ENCODE measurements at places on chromosomes 16 and 17.
A peak's percentile ranks its signal among the peaks of the same experiment; 100 is the strongest.

- no peak for DNase-seq
Observed at GRCh38 chr16:89458967-89459366, 31.4 kb downstream of the ANKRD11 start.

- no peak for DNase-seq
Observed at GRCh38 chr16:58217311-58217925, 19.5 kb upstream of the CSNK2A2 start.

GRCh38 chr17:79340333-79341221 is 266.0 kb downstream of the ENGASE start:
- peak; percentile 19 for DNase-seq

GRCh38 chr17:74682471-74683190 is 30.1 kb downstream of the CD300LF start:
- DNase-seq = no peak

- no peak for DNase-seq
Observed at GRCh38 chr16:67773569-67774456, 32.5 kb downstream of the RANBP10 start.

DNA sequence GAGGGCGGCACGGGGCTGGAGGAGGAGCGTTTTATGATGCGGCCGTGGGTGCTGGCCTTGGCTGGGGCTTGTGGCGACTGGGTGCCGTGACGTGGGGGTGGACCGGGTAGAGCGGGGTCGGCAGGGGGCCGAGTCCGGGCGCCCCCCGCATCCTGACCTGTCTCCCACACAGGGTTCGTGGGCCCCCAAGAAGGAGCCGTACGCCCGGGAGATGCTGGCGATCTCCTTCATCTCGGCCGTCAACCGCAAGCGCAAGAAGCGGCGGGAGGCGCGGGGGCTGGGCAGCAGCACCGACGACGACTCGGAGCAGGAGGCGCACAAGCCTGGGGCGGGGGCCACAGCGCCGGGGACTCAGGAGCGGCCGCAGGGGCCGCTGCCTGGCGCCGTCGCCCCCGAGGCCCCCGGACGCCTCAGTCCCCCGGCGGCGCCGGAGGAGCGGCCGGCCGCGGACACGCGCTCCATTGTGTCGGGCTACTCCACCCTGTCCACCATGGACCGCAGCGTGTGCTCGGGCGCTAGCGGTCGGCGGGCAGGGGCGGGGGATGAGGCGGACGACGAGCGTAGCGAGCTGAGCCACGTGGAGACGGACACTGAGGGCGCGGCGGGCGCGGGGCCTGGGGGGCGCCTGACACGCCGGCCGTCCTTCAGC is 81.6 kb downstream of the ARHGAP23 start:
- no peak for DNase-seq

DNA sequence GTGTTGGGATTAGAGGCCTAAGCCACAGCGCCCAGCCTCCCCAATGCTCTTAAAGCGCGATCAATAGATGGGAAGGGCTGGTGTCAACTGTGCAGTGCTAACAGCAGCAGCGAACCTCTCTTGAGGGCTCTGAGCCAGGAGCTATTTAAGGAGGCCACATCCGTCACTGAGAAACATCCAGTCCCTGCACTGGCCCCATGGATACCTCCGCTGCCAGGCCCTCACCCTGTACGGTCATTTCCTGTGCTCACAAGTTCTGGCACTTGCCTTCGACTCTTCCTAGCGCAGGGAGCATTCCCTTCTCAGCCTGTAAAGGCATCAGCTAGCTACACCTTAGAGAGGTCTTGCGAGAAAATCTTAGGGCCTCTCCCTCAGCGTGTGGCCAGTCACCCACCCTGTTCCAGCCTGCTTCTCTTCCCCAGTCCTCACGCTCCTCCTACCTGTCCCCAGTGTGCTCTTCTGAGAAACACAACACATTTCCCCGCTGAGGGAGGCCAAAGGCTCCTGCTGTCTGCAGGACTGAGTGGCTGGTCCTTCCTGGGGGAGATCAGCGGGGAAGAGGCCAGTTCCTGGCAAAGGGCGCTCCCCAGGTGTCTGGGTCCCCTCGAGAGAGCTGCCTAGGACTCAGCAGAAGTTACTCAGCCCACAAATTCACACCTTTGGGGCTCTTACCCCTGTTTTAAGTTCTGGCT is 28.6 kb downstream of the GTF3C1 start:
- no peak for DNase-seq

GRCh38 chr17:348692-349425 is 3.7 kb downstream of the RPH3AL start:
- no peak for DNase-seq

GRCh38 chr17:40813804-40814203 is 8.6 kb downstream of the KRT10 start:
- no peak for DNase-seq

DNA sequence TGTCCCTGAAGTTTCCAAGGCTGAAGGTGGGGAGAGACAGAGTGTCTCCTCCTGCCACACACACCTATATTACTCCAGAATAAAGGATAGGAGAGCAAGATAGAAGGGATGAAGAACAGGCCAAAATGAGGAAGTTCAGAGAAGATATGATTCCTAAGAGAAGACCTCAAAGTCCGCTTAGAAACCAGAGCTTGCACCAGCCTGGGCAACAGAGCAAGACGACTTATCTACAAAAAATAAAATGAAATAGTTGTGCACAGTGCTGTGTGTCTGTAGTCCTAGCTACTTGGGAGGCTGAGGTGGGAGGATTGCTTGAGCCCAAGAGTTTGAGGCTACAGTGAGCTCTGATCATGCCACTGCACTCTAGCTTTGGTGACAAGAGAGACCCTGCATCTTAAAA is 128.2 kb downstream of the HS3ST3B1 start:
- no peak for DNase-seq

- peak; percentile 31 for DNase-seq
Observed at GRCh38 chr17:5672141-5672540, 87.8 kb upstream of the NLRP1 start.

- DNase-seq = peak; percentile 6
Observed at GRCh38 chr16:3948378-3948995, 68.0 kb upstream of the CREBBP start.

- DNase-seq = peak; percentile 75
Observed at GRCh38 chr17:4789701-4789950, 862 bp downstream of the GLTPD2 start.

DNA sequence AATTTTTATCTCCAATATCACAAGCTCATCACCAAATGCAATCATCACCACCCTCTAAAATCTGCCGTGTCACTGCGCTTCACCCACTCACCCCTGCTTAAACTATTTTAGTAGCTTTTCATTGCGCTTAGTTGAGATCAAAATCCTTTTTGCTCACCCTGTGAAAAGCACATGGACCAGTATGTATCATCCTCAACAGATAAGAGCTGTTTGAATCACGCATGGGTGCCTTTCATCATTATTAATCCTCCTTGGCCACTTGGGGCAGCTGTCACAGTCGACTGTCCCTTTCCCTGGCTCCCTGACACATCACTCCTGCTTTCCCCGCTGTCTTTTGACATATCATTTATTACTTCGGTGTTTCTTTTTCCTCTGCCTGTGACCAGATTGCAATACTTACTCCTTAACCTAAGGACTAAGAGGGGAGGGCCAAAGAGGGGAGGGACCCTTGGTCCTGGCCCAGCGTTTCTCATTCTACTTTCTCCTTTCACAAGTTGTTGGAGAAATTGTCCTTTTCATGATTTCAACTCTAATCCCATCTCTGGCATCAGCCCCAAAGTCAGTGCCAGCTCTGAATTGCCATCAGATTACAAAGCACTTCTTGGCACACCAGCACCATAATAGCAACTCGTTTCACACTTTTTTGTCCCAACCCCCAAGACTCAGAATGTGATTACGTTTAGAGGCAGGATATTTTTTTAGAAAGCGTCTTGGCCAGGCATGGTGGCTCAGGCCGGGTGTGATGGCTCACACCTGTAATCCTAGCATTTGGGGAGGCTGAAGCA is 8.6 kb upstream of the KDM6B start:
- no peak for DNase-seq

DNA sequence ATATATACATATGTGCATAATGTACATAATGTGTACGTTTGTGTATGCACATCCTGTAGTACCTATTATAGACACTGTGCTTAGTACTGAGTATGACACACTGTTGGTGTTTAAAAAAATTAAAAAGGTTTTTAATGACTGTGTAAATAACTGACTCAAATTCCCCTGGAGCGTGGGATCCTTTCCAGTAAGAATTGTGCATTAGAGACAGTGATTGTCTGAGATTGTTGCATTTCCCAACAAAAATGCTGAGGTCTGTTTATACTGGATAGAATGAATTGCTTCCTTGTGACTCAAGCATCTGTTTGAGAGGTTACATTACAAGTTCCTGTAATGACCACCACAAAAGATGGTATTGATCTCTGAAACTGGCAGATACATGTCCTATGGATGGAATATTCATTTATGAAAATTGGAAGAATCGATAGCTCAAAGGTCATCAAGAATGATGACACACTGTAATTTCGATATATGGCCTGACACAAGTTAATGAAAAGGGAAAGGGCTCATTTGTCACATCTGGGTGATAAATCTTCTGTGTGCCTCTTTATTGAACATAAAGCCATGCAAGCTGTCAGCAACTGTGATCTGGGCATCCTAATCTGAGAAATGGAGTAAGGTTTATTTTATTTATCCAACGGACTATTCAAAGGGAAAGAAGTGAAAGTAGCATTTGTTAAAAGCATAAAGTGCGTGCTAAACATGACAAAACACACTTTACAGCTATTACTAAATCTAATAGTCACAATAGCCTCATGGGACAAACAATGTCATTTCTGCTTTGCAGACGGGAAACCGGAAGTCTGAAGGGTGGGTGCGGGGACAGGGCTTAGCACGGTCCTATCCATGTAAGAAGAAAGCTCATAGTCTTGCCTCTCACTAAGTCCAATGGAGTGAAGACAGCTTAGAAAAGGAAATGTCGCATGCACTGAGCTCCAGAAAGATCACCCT is 228.8 kb downstream of the CDH11 start:
- no peak for DNase-seq

DNA sequence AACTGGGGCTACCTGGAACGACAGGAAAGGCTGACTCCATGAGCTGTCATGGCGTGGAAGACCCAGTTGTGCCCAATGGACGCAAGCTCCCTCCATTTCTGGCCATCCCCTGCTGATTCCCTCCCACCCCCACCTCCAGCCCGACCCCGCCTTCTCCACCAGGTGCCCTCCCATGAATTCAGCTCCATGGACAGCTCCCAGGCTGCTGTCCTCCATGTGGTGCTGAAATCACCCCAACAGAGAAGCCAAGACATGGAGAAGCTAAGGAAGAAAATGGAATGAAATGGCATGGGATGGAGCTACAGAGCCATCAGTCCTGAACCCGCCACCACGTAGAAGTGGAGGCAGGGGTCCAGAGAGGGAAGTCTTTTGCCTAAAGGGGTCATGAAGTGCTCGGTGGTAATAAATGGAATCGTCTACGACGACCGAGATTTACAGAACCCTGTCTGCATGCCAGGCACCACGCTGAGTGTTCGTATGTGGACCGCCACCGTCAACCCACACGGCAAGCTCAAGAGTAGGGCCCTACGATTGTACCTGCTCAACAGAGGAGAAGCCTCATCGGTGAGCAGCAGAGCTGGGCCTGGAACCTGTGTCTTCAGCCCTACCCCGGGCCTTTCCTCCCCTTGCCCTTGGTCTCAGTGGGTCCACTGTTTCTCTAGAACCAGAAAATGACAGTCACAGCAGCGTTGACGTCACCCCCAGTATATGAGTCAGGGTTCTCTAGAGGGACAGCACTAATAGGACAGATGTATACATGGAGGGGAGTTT is 9.3 kb upstream of the ZC3H18 start:
- DNase-seq = no peak

DNA sequence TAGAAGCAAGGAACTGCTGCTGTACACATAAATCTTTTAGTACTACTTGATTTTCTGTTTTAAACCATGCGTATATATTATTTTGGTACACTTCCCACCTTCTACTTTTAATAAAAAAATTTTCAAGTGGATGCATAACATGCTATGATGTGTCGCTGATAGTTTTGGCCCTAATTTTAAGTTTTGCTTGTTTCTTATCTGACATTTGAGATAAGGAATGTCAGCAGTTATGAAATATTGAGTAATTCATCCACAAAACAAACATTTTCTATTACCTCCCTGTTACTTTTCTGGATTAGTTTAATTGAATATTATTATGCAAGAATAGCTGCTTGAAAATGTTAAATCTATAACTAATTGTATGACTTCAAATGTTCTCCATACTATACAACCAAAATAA is 35.8 kb downstream of the N4BP1 start:
- no peak for DNase-seq

DNA sequence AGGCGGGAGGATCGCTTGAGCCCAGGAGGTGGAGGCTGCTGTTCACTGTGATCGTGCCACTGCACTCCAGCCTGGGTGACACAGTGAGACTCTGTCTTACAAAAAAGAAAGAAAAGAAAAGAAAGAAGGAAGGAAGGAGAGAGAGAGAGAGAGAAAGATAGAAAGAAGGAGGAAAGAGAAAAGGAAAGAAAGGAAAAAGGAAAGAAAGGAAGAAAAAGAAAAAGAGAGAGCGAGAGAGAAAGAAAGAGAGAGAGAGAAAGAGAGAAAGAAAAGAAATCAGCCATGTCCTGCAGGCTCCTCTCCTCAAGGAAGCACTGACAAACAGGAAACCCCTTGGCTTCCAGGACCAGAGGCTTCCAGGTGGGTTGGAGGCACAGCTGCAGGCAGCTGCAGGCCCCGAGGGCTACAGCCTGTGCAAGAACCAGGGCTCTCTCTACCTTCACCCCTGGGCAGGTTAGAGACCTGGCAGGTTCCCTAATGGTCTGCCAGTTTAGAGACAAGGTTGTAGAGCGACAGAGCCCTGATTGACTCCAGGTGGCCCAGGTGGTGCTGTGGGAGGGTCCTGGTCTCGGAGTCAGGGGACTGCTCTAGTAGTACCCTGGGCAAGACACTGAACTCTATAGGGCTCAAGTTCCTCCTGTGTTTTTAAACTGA is 53.8 kb downstream of the PECAM1 start:
- DNase-seq = no peak

DNA sequence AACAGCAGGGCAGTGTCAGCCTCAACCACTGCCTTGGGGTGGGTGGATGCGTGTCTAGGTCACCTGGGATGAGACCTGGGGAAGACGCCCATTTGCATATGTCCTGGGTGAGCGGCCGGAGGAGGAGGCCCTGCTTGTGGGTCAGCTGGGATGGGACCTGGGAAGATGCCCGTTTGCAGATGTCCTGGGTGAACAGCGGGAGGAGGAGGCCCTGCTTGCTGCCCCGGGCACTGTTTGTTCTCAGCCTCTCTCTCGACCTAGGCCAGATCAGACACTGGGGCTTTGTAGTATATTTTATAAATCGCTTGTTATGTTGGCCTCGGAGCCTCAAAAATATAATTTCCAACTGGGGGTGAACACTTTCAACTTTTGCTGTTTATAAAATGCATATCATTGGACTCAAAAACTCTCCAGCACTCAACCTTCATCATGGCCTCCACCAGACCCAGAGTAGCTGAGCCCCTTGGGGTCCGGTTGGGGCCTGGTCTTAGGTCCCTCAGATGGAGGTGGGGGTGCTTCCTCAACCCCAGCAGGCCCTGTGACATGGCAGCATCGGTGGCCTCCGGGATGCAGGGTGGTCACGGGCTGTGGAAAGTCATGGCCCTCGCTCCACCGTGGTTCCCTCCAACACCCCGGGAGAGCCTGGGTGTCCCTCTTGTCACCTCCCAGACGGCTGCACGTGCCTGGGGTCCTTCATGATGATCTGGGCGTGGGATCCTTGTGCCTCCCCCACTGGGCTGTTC is 17.3 kb downstream of the DBNDD1 start:
- no peak for DNase-seq

GRCh38 chr17:73706858-73707257 is 62.6 kb upstream of the SDK2 start:
- DNase-seq = no peak

GRCh38 chr16:29951625-29952365 is 10.1 kb upstream of the TMEM219 start:
- DNase-seq = no peak
